D341Med (cell line): ENCODE measurements at places on chromosomes 11 and 22.

GRCh38 chr22:49979587-49980264 is 19.2 kb downstream of the PIM3 start:
- DNase-seq = peak; percentile 40

DNA sequence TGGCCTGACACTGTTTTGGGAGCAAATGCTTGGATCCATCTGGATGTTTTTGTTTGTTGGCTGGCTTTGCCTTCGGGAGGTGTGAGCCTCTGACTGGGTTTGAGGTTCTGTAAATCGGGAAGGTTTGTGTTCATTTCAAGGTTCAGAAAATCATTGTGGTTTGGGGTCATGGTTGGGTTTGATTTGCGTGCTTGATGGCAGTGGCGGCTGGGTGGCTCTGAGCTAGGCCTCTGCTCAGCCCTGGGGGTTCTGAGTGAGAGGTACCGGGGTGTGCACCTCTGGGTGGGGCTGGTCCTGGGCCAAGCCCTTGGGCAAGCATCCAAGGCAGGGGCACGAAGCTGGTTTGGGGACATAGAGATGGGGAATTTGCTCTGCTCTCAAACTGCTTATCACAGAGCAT is 37.0 kb upstream of the ALX4 start:
- no peak for DNase-seq

- no peak for DNase-seq
Observed at GRCh38 chr11:16603245-16603644, 135.2 kb upstream of the C11orf58 start.

DNA sequence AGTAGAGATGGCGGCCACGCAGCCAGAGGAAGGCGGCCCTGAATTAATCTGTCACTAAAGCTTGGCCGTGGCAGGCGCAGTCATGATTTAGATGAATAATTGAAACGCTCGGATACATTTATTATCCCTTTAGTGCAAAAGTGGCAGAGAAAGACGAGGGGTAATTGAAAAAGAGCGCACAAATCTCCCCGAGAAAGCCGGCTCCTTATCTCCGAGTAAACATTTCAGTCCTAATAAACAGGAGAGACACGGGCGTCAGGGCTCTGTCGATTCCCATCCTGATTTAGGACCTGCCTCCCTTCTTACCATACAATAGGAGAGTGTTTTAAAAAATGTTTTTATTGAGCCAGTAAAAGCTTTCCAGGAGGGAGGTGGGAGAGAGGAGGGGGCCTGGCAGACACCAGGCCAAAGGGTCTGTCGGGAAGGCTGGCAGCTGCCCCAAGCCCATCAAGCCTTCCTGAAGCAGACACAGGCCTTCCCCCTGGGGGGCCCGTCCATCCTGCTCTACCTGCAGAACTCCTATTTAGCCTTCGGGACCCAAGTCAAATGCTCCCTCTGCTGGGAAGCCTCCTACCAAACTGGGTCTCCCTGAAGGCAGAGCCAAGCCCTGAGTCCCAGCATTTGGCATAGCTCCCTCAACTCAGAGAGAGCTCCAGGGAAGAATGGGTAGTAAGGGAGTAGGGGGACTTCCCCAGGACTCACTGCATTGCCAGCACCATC is 22.8 kb downstream of the OTUB1 start:
- DNase-seq = no peak

DNA sequence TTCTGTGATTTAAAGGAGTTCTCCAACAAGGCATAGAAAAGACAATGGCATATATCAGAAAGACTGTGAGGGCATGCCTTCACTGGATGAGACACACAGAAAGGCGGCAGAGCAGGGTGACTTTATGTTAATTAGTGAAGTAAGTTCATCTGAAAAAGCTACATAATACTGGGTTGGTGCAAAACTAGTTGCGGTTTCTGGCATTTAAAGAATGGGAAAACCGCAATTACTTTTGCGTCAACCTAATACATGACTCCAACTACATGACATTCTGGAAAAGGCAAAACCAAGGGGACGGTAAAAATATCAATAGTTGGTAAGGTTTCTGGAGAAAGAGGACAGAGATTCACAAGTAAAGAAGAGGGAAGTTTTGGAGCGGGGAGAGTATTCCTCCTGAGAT is 5.1 kb downstream of the RFPL1 start:
- DNase-seq = no peak

GRCh38 chr11:70423523-70424505 is 25.5 kb downstream of the CTTN start:
- no peak for DNase-seq
